ENCODE measurements at places on chromosomes 6 and 20. TPM values are rescaled to one million over a fixed set of nuclear protein-coding genes. Genes with fewer than 3 reads are reported as not detected.

- DNase-seq: peak; percentile 89
Observed at GRCh38 chr6:41917528-41917927, 3.4 kb downstream of the MED20 start.

GRCh38 chr6:99905209-99906106, 88.6 kb downstream of the MCHR2 start:
- DNase-seq: peak; percentile 63

DNA sequence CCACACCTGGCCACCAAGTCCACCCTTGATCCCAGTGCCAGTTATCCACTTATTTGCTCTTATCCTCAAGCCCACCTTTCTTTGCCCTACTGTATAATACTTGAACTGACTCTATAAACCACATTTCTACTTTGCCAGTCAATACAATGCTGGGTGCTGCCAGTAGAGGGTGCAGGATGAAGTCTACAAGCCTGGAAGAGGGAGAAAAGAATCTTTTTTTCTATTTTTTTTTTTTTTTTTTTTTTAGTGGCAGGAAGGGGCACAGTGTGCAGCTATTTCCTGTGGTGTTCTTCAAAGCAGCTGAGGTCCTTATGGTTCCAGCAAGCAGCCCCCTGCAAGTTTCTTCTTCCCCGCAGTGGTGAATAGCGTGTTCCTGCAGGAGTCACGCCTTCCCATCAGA, 22.2 kb upstream of the GABRR1 start:
- peak; percentile 44 for DNase-seq

- peak; percentile 86 for DNase-seq
Observed at GRCh38 chr6:131948692-131949619, 2.2 kb downstream of the CCN2 start.

KIFC1 gene
- total RNA-seq: 12.4 TPM

HIVEP2 gene
- 10.6 TPM for total RNA-seq

- DNase-seq: no peak
Observed at GRCh38 chr6:156515242-156515641, 261.9 kb upstream of the ARID1B start.

- DNase-seq: peak; percentile 93
Observed at GRCh38 chr20:11454966-11455799, 462.5 kb upstream of the BTBD3 start.

DNA sequence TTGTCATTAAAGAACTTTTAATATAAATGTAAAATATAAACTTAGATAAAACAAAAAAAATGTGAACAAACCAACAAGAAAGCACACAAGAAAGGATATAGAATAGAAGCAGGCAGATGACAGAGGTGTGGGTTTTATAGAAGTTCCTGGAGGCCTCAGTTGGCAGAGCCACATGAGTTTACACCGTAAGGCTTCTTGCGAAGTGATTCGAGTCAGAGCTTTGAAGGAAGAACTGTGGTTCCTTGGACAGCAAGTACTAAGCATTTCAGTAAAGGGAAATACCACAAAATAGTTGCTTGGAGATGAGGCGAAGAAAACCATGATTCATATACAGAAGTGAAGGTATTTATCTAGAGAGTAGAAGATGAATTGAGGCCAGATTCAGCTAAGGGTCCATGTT, 207.9 kb upstream of the EYA4 start:
- no peak for DNase-seq

SLC16A10 gene
- total RNA-seq: 0.19 TPM
